MCF 10A (cell line): ENCODE measurements at places on chromosomes 5 and 9.

DNA sequence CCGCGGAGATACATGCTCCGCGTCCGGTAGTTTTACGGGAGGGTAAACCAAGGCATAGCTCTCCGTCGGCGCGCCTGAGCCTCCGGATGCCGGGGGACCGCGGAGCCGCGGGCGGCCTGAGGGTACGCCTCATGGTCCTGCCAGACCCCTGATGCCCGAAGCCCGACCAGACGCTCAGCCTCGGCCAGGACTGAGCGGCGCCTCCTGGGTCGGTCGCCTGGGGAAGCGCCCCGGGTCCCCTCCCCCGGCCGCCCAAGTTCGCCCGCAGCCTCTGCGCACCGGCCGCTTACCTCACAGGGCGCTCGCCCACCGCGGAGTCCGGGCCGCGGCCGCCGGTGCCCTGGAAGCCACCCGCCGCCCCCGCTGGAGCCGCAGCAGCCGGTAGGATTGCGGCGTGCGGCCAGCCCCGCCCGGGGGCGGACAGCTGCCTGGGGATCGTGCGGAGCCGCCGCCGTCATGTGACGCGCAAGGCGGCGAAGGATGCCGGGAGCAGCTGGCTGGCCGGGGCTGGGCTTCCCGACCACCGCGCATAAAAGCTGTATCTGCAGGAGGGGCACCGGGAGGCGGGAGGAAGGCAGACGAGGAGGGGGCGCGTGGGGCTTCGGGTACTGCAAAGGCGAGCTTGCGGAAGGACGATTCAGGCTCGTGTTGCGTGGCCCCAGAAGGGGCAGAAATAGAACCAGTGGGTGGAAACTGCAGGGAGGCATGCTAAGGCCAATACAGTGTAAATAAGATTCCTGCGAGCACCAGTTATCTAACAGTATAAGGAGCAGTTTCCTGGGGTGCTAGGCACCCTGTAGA is at the start of gene FBXO10:
FBXO10 (minus strand) TSS at position 460 of the 801 bp plus-strand sequence. CDS start 34,612 bp downstream, outside the sequence.
- DNase-seq = peak; percentile 55

GRCh38 chr9:32456564-32456963 is 69.4 kb downstream of the RIGI start:
- no peak for DNase-seq

- DNase-seq = no peak
These were observed 50.2 kb upstream of the CXCL14 start for GRCh38 chr5:135628771-135629563.

GRCh38 chr5:173598686-173599085 is 17.8 kb downstream of the BOD1 start:
- DNase-seq = no peak

GRCh38 chr5:159833088-159833487 is 83.2 kb upstream of the ADRA1B start:
- DNase-seq = no peak

- no peak for DNase-seq
These were observed 480.4 kb upstream of the ZNF608 start for GRCh38 chr5:125226825-125227224.
